IMR-90 (cell line): ENCODE measurements at places on chromosomes 5 and 9. TPM values are rescaled to one million over a fixed set of nuclear protein-coding genes. Genes with fewer than 3 reads are reported as not detected.

The ZDHHC11B gene
- polyA plus RNA-seq = 0.12 TPM in 1 of 2 replicates, not detected in the other

The PRRC2B gene
- polyA plus RNA-seq = 39.1 and 46.5 TPM in 2 replicates

The SLC36A3 gene
- not detected in 2 replicates for polyA plus RNA-seq

The PAEP gene
- polyA plus RNA-seq = not detected in 2 replicates

The OBP2B gene
- polyA plus RNA-seq = not detected in 2 replicates
